ENCODE measurements at places on chromosomes 1 and 21.

- no peaks in the 10 kb centered on the region for H3K27me3 ChIP-seq
- H3K4me1 ChIP-seq: no peaks in the 10 kb centered on the region
- no peak overlapping the region for H3K4me3 ChIP-seq
- no peak for DNase-seq
- H3K27ac ChIP-seq: no peak overlapping the region
These were observed 51.1 kb upstream of the CFHR3 start for GRCh38 chr1:196723325-196724185.

GRCh38 chr21:34094949-34095348, 21.6 kb downstream of the MRPS6 start:
- peaks cover 7% of the 10 kb centered on the region for H3K4me1 ChIP-seq
- H3K4me3 ChIP-seq: no peak overlapping the region
- no peaks in the 10 kb centered on the region for H3K27me3 ChIP-seq
- no peak overlapping the region for H3K27ac ChIP-seq
- peaks cover 23% of the 10 kb centered on the region for H3K36me3 ChIP-seq
- no peak for DNase-seq

GRCh38 chr1:205074084-205074483, 10.2 kb downstream of the TMEM81 start:
- H3K4me3 ChIP-seq: no peak overlapping the region
- DNase-seq: no peak
- H3K4me1 ChIP-seq: no peaks in the 10 kb centered on the region
- H3K36me3 ChIP-seq: no peaks in the 10 kb centered on the region
- no peak overlapping the region for H3K27ac ChIP-seq

- no peak overlapping the region for H3K4me3 ChIP-seq
- DNase-seq: no peak
- H3K27me3 ChIP-seq: no peaks in the 10 kb centered on the region
- no peaks in the 10 kb centered on the region for H3K36me3 ChIP-seq
- peaks cover 15% of the 10 kb centered on the region for H3K4me1 ChIP-seq
- H3K27ac ChIP-seq: no peak overlapping the region
These were observed 109.8 kb downstream of the OSBPL9 start for GRCh38 chr1:51726544-51727225.

GRCh38 chr1:240946926-240947325, 335.0 kb upstream of the GREM2 start:
- no peaks in the 10 kb centered on the region for H3K4me1 ChIP-seq
- no peaks in the 10 kb centered on the region for H3K27me3 ChIP-seq
- no peak overlapping the region for H3K4me3 ChIP-seq
- no peaks in the 10 kb centered on the region for H3K36me3 ChIP-seq

DNA sequence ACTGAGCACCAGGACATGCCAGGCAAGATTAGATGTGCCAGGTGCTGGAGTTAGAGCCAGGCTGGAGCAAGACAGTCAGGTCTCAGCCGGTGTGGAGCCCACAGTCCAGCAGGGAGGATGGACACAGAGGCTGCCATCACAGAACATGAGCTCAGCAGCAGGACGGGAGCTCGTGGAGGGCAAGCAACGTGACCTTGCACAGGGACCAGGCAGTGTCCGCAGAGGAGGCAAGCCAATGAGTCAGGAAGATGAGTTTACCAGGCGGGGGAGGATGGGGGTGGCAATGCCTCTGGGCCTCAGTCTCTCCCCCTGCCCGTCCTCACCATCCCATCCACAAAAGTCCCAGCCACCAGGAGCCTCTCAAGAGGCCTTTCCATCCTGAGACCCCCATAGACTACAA, 20.7 kb upstream of the ZC3H12A start:
- no peak for DNase-seq
- peaks cover 19% of the 10 kb centered on the region for H3K4me1 ChIP-seq
- no peaks in the 10 kb centered on the region for H3K27me3 ChIP-seq
- no peak overlapping the region for H3K27ac ChIP-seq

GRCh38 chr1:9413071-9413876, 120.6 kb downstream of the SPSB1 start:
- H3K4me3 ChIP-seq: no peak overlapping the region
- no peaks in the 10 kb centered on the region for H3K36me3 ChIP-seq
- peaks cover 39% of the 10 kb centered on the region for H3K4me1 ChIP-seq
- peaks cover 8% of the 10 kb centered on the region for H3K27me3 ChIP-seq
- DNase-seq: peak; percentile 68
- peak overlapping the region; percentile 64 for H3K27ac ChIP-seq

DNA sequence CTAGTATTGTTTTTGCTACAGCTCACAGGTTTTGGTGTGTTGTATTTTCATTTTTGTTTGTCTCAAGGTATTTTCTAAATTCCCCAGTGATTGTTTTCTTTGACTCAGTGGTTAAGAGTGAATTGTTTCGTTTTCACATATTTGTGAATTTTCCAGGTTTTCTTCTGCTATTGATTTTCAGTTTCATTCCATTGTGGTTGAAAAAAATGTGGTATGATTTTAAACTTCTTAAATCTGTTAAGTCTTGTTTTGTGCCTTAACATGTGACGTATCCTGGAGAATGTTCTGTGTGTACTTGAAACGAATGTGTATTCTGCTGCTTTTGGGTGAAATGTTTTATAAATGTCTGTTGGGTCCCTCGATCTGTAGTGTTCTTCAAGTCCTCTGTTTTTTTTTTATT, 117.9 kb downstream of the KIF26B start:
- no peak overlapping the region for H3K4me3 ChIP-seq
- no peaks in the 10 kb centered on the region for H3K36me3 ChIP-seq
- no peaks in the 10 kb centered on the region for H3K4me1 ChIP-seq
- peaks cover 2% of the 10 kb centered on the region for H3K27me3 ChIP-seq
- DNase-seq: no peak
- H3K27ac ChIP-seq: no peak overlapping the region

Measured in natural killer cell (primary cell).